Pulmonary artery endothelial cell (primary cell): ENCODE measurements at places on chromosomes 16 and 17.

DNA sequence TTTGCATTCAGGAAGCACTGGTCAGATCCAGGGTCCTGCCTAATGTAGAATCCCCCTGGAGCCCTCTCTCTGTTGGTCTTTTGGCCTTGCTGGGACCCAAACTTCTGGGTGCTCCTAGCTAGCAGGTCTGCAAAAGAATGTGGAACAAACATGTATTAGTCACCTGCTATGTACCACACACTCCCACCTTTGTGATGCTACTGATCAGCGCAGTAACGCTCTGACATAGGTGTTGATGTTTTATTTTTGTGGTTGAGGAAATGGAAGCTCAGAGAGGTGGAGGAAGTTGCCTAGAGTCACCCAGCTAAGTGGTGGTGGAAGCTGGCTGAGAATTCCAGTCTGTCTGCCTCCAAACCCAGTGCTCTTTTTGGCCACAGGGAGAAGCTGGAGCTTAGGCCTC lies 35.8 kb upstream of the LGALS9 start:
- no peak for DNase-seq

- DNase-seq: no peak
Measured at GRCh38 chr16:72948238-72948829, 99.6 kb downstream of the ZFHX3 start.

- no peak for DNase-seq
Measured at GRCh38 chr16:66304151-66304550, 62.3 kb upstream of the CDH5 start.

DNA sequence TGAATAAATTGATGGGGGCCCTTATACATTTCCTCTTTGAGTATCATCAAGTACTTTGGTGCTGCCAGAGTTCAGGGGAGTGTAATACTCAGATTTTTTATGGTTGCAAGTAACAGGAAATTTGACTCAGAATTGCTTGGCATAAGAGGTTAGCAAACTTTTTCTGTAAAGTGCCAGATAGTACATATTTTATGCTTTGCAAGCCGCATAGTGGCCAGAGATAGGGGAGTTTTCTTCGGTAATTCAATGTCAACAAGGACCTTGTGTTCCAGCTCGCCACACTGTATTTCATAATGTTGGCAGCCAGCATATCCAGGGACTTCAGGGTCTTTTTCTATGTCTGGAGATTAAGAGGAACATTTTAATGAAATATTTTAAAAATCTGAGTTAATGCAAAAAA lies 51.0 kb upstream of the MARCHF10 start:
- no peak for DNase-seq

DNA sequence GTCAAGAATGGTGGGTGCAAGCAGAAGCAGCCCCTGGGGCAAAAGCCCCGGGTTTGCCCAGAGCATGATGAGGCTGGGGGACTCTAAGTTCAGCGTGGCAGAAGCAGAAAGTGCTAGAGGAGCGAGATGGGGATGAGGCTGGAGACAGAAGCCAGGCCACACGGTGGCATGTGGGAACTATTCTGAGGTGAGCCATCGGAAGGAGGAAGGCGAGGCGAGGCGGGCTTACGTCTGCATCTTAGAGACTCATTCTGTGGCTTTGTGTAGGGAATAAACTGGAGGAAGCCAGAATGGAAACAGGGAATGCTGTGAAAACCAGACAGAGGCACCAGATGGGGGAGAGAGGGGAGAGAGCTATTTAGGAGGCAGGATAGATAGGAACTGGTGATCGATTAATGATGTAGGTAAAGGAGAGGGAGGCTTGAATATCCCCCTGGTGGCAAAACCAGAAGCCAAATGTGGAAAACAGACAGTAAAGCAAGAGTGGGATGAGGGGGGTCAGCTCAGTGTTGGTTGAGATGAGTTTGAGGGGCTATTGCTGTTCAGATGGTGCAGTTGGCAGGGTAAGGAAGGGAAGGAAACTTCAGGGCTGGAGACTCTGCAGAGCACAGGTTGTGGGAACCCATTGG lies 3.1 kb upstream of the TNFSF13 start:
- DNase-seq: no peak

GRCh38 chr17:70072546-70073309 lies 2.3 kb upstream of the KCNJ16 start:
- DNase-seq: no peak
